Foreskin keratinocyte (primary cell): ENCODE measurements at places on chromosomes 11 and 22. TPM values are rescaled to one million over a fixed set of nuclear protein-coding genes. Genes with fewer than 3 reads are reported as not detected.

The CRYBB3 gene
- 0.30 and 0.31 TPM in 2 replicates for polyA plus RNA-seq

GRCh38 chr11:123235117-123235655 is 40.1 kb upstream of the CLMP start:
- DNase-seq, result no peak

DNA sequence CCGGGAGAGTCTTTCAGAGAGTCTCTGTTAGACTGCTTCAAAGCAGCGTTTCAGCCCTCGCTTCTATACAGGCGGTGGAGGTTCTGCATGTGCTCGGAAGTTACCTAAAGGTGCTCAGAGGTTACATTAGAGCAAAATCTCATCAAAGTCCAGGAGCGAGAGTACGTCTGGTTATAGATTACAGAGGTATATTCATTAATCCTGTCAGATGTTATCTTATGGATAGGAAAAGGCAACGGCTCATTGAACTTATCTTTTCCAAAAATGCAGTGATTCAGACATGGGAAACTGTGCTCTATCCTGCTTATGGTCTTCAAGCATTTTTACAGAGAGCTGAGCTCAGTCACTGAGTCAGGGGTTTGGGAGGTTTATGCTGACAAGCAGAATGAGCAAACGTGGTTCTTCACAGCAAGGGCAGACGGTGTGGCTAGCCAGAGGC is 9.1 kb upstream of the ZBED5 start:
- DNase-seq, result no peak

The HORMAD2 gene
- not detected in 2 replicates for polyA plus RNA-seq

DNA sequence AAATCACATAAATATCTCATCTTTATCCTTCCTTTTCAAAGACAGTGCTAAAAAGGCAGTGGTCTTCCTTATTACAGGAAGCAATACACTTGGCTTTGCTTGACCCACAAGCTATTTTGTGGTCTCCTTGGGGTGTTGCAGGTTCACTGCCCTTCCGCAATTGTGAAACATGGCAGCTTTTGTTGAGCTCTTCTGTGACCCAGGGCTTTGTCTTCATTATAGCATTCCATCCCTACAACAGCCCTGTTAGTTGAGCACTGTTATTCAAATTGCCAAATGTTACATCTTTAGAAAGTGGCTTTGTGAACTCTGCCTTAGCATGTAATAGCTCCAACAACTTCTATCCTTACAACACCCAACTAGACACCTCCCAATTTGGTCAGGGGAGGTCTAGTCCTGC is 107.1 kb downstream of the OPCML start:
- no peak for DNase-seq

GRCh38 chr11:73951797-73952196 is 971 bp downstream of the DNAJB13 start:
- no peak for DNase-seq

DNA sequence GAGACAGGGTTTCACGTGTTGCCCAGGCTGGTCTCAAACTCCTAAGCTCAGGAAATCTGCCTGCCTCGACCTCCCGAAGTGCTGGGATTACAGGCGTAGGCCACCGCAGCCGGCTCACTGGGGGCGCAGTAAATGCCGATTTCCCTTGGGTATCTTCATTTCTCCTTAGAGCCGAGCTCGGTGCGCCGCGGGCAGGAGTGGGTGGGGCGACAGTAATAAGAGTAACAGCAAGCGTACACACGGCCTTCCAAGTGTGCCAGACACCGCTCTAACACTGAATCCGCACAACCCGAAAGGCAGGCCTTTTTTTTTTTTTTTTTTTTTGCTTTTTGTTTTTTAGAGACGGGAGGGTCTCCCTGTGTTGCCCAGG is 500 bp upstream of the ADSL start:
- no peak for DNase-seq

The CENPM gene
- polyA plus RNA-seq, result 42.3 and 45.6 TPM in 2 replicates

The TUBA8 gene
- 0.45 TPM in 2 replicates for polyA plus RNA-seq

The DEFB131B gene
- polyA plus RNA-seq, result not detected in 2 replicates

DNA sequence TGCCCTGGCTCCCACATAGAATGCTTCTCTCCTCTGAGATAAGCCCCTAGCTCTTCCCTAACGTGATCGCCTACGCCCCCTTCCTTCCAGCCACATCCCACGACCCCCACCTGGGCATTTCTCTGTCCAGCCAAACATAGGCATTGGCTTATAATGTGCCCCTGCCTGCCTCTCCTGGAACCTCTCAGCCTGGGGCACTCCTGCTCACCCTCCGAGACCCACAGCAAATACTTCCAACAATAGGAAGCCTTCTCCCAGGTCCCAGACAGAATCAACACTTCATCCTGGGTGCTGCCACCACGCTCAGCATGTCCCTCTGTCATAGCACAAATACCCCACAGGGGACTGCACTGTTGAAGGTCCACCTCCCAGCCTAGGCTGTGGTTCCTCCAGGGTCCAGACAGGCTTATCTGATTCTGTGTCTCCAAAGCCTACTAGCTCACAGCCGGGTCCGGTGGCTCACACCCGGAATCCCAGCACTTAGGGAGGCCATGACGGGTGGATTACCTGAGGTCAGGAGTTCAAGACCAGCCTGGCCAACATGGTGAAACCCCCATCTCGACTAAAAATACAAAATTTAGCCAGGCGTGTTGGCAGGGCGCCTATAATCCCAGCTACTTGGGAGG is 24.2 kb upstream of the TMPRSS4 start:
- DNase-seq, result no peak

GRCh38 chr11:76307978-76308747 is 72.8 kb downstream of the THAP12 start:
- no peak for DNase-seq

GRCh38 chr11:119727523-119728151 is 1.4 kb downstream of the NECTIN1 start:
- DNase-seq, result no peak

The RAB36 gene
- 2.6 and 3.4 TPM in 2 replicates for polyA plus RNA-seq

- DNase-seq, result no peak
Measured at GRCh38 chr11:85806876-85807275, 4.1 kb downstream of the SYTL2 start.

The LDHAL6A gene
- not detected in 2 replicates for polyA plus RNA-seq

GRCh38 chr22:50084614-50085021 is 608 bp downstream of the MLC1 start:
- DNase-seq, result no peak

- DNase-seq, result no peak
Measured at GRCh38 chr11:68372625-68373024, 60.2 kb downstream of the LRP5 start.

The PARVA gene
- 17.1 and 20.3 TPM in 2 replicates for polyA plus RNA-seq

The OR6A2 gene
- polyA plus RNA-seq, result not detected in 2 replicates

- no peak for DNase-seq
Measured at GRCh38 chr11:93587858-93588581, 44.8 kb upstream of the SMCO4 start.

The PANX3 gene
- polyA plus RNA-seq, result not detected in 2 replicates

- DNase-seq, result no peak
Measured at GRCh38 chr11:65428578-65429067, 6.0 kb downstream of the NEAT1 start.

DNA sequence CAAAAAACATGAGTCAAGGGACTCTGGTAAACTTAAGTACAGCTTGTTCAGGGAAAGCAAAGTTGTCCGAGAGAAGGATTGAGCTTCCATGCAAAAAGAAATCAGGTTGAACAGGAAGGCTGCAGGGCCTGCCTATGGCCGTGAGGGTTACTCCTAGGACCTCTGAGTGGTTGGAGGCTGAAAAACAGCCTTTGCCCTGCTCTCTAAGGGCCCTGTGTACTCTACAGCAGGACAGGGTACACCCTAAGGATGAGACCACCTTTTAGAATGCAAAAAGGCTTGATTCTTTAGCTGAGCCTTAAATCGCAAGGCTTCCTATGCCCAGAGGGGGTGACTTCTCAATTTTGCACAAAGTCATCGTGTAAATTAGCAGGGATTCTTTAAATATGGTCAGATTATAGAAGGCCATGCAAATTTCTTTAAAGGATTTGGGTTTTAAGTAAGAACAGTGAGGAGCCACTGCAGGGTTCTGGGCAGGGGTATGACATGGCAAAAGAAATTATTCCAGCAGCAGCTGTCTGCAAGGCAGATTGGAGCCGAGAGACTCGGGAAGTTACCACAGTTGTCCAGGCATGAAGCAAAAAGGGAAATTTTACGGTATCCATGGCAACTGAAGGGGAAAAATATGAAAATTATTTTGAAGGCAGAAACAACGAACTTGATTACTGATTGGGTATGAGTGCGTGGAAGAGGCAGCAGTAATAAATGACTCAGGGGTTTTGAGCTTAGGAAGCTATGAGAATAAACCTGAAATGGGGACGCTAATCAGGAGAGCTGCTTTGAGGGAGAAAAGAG is 91.8 kb downstream of the FAM76B start:
- DNase-seq, result no peak

DNA sequence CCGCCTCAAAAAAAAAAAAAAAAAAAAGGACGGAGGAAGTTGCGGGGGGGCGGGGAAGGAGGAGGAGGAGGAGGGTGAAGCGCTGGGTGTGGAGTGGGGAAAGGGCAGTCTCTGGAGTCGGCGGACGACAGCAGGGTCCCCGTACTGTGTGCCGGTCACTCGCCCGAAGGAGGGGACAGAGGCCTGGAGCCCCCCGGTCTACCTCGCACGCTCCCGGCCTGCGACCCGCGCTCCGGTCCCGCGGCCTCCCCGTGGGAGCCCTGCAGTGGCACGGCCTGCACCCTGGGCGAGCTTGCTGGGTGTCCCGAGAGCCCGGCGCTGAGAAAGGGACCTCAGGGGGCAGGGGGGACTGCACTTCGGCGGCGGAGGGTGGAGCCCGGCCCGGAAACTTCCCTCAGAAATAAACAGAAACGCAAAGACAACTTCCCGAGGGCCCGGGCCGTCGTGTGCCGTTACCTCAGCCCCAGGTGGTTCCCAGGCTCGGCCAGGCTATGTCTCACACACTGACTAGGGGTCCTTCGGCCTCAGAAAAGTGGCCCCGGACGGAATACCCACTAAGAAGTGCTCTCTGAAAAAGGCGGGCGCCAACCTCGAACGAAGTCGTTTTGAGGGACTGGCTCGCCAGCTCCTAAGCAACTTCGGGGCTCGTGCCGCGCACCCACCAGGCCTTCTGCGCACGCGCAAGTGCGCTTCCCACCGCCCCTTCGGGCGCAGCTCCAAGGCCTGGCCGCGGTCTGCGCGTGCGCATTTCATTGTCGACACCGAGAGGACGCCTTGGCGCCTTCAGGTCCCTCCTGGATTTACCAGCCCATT is at the start of gene MAJIN:
Gene MAJIN (minus strand): TSS at position 688 of the 813 bp plus-strand sequence. CDS start 12,703 bp downstream, outside the sequence.
- DNase-seq, result peak; percentile 32

DNA sequence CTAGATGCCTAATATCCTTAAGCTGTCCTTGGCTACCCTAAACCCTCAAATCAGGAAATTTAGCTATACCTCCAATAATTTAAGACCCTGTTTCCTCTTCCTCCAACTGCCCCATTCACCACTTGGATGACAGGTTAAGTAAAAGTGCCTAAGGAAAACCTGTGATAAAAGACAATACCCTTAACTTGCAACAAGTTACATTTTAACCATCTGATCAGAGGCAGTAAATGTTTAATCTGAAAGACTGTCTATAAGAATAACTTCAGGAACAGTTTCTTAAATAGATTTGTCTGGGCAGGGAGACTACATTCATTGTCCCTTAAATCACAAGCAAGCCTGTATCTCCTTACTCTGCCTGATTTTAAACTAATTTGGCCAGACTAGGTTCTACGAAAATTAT is 129.1 kb downstream of the APOL5 start:
- DNase-seq, result no peak

- DNase-seq, result no peak
Measured at GRCh38 chr22:30891443-30891755, 77.2 kb downstream of the MORC2 start.

DNA sequence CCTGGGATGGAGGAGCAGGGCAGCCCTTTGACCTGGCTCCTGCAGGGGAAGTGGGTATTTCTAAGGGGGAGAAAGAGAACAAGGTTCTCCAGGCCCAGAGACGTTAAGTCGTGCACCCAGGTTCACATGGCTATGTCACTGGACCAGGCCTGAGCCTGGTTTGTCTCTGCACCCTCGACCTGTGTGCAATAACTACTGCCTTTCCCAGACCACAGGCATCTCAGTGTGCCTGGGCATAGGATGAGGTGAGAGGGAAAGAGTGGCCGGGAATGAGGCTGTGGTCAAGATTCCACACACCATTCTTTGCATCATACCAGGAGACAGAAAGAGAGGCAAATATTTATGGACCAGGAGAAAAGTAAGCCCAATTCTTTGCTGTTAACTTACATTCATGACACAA is 66.8 kb downstream of the PRR5L start:
- DNase-seq, result no peak

The TMEM86A gene
- 0.71 and 1.7 TPM in 2 replicates for polyA plus RNA-seq

DNA sequence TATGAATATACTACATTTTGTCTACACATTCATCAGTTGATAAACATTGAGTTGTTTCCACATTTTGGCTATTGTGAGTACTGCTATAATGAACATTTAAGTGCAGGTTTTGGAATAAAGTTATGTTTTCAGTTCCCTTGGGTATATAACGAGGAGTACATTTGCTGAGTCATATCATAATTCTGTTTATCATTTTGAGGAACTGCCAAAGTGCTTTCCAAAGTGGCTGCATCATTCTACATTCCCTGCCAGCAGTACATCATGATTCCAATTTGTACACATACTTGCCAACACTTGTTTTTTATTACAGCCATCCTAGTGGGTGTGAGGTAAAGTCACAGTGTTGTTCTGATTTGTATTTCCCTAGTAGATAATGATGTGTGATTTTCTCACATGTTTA is 1458.6 kb upstream of the TENM4 start:
- DNase-seq, result peak; percentile 75

GRCh38 chr11:7486781-7487140 is 1.5 kb downstream of the OLFML1 start:
- no peak for DNase-seq

GRCh38 chr11:121795174-121795573 is 320.8 kb downstream of the BLID start:
- no peak for DNase-seq

GRCh38 chr11:18321578-18321968 is 367 bp downstream of the HPS5 start:
- DNase-seq, result no peak

GRCh38 chr11:17768547-17768946 is 34.0 kb downstream of the KCNC1 start:
- no peak for DNase-seq

- DNase-seq, result no peak
Measured at GRCh38 chr11:65925397-65925796, 6.2 kb downstream of the DRAP1 start.

The C22orf31 gene
- polyA plus RNA-seq, result not detected in 2 replicates
